ENCODE measurements at places on chromosomes 5 and 9. TPM values are rescaled to one million over a fixed set of nuclear protein-coding genes. Genes with fewer than 3 reads are reported as not detected.

FOXD4L4 gene
- total RNA-seq, result not detected

TMEM215 gene
- total RNA-seq, result not detected

ABO gene
- not detected for total RNA-seq

GRM6 gene
- not detected for total RNA-seq

MARCOL gene
- not detected for total RNA-seq

RAD50 gene
- total RNA-seq, result 27.6 TPM

P4HA2 gene
- total RNA-seq, result 35.8 TPM

RNF183 gene
- not detected for total RNA-seq

FAXDC2 gene
- 0.17 TPM for total RNA-seq

CER1 gene
- total RNA-seq, result not detected

CCL27 gene
- not detected for total RNA-seq

ROR2 gene
- 2.9 TPM for total RNA-seq

SCGB3A2 gene
- not detected for total RNA-seq

CATSPER3 gene
- 0.59 TPM for total RNA-seq

BARHL1 gene
- not detected for total RNA-seq

PITX1 gene
- 34.6 TPM for total RNA-seq

HTR1A gene
- not detected for total RNA-seq

DEPDC1B gene
- total RNA-seq, result 19.1 TPM

TRIM14 gene
- total RNA-seq, result 12.9 TPM

DBH gene
- total RNA-seq, result not detected

WHRN gene
- total RNA-seq, result 5.1 TPM
